Stimulated activated effector memory CD8-positive, alpha-beta T cell treated with anti-CD3 and anti-CD28 coated beads, Interleukin-12 subunit alpha, Interleukin-12 subunit beta, amount 100 ng/mL, for 72 hours (primary cell): ENCODE measurements at places on chromosomes 2 and 18.

DNA sequence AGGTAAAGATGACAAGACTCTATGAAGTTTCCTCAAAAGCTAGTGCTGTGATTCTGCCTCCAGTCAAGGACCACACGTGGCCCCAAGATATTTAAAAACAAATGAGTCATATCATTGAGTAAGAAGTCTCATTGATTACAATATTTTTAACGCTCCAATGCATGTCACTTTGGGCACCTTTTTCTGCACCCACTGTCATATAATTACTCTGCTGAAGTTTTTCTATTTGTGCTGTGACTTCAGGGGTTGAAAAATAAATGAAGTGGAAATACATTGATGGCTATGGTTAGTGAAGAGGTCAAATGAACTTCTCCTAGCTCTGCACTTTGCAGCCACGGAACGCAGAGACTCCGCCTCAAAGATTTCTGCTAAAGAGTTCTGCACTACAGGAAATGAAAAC is 344.3 kb upstream of the KYNU start:
- DNase-seq: no peak

GRCh38 chr18:8339952-8340351 is 269.3 kb upstream of the RAB12 start:
- no peak for DNase-seq

GRCh38 chr2:239005586-239005985 is 157.7 kb downstream of the TWIST2 start:
- DNase-seq: no peak

GRCh38 chr2:215828528-215829184 is 184.7 kb downstream of the MREG start:
- DNase-seq: no peak

DNA sequence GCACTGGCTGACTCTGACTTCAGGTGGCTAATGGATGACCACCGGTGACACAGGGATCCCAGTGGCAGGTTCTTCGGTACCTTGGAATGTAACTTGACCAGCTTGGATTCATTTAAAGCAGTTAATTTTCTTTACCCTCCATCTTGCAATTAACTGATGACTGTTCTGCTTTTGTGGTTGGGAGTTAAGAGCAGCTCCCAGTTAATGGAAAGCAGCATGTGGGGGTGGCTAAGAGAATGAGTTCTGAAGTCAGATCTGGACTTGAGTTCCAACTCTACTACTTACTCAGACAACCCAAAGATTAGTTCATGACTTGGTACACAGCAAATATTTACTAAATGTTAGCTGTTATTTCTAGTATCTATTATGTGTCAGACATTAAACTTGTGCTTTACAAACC is 58.5 kb downstream of the FAM228A start:
- DNase-seq: no peak

- no peak for DNase-seq
Measured at GRCh38 chr2:231017231-231017598, 20.1 kb upstream of the C2orf72 start.

DNA sequence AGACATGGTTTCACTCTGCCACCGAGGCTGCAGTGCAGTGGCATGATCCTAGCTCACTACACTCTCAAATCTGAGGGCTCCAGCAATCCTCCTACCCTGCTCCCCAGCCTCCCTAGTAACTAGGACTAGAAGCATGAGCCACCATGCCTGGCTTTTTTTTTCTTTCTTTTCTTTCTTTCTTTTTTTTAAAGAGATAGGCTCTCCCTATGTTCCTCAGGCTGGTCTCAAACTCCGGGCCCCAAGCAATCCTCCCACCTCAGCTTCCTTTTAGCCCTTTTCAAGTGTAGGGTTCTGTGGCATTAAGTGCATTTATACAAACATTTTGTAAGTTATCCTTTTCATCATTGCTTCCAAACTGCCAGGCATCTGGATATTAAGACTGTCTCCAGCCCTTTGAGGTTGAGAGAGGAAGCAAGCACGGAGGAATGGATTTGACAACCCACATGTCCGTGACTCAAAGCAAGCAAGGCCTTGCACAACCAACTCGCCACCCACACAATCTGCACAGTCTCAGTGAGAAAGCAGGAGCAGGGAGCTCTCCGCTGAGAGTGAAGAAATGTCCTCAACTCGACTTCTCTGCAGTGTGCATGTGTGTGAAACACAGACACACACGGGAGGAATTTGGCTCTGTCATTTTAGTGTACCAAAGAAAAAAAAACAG is 65.6 kb downstream of the ATP8B1 start:
- no peak for DNase-seq

DNA sequence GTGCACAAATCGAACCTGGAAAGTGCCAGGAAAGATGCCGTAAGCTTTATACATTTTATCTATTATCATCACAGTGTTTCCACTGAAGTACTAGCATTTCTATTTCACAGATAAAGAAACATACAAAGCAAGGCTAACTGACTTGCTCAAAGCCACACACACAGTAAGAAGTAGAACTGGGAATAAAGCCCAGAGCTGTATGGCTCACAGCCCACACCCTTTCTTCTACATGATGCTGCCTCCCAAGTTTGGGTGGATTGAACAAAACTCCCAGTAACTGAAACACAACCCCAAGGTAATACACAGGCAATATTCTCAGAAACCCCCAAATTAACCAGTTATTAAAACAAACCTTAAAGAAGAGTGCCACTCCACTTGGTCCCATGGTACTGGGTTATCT is 11.2 kb downstream of the SAP130 start:
- no peak for DNase-seq

DNA sequence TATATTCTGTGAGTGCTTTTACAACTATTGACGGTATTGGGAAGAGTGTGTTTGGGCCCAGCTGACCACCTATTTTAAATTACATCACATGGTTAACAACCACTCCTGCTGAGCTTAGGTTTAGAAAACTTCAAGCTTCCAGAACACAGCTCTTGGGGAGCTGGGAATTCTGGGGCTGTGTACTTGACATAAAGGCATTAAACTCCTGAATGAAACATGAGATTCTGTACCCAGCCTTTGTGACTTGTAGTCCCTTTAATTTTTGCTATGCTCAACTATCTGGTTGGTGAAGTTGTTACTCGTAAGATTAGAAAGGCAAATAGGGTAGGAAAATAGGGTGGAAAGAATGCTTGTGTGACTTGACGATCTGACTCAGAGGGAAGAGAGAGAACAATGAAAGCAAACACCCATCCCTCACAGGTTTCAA is 66.9 kb downstream of the LTBP1 start:
- DNase-seq: no peak

- no peak for DNase-seq
Measured at GRCh38 chr18:13268158-13269012, 49.8 kb downstream of the LDLRAD4 start.

- DNase-seq: no peak
Measured at GRCh38 chr2:103161456-103162289, 399.8 kb downstream of the TMEM182 start.

DNA sequence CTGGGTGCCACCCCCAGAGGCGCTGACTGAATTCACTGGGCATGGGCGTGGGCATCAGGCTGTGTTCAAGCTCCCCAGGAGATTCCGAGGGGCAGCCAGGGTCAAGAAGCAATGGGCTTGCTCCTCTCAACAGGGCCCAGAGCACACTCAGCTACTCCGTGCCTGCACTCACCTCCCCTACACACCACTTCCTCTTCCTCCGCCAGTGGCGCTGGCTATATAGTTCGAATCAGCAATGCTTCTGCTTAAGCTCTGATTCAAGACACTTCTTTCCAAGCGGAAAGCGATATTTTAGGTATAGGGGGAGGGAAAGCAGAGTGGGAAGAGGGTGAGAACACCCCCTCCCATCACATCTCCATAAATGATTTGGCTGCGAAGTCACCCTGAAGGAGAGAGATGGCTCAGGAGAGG is 42.1 kb downstream of the CRACDL start:
- DNase-seq: no peak

- no peak for DNase-seq
Measured at GRCh38 chr2:44866152-44866551, 75.3 kb upstream of the SIX3 start.

- no peak for DNase-seq
Measured at GRCh38 chr2:70516596-70516995, 37.0 kb downstream of the TGFA start.

GRCh38 chr2:138503087-138503442 is 1.5 kb downstream of the SPOPL start:
- no peak for DNase-seq

DNA sequence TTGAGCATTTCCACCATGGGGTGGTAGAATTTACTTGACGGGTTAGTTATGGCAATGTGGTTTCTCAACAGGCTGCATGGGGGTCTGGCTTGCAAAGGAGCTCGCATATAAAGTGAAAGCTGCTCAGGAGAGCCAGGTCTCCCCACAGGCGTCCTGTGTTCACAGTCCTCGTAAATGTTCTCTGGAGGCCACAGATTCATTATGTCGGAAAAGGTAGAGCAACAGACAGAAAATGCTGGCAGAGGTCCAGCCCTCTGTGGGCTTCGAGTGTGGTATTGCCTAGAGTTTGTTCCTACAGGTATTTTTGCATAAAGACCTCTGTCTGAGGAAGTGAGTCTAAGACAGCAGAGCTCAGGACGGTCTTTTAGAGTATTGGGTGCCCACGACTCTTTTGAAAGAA is 96.4 kb downstream of the CDCA7 start:
- no peak for DNase-seq

DNA sequence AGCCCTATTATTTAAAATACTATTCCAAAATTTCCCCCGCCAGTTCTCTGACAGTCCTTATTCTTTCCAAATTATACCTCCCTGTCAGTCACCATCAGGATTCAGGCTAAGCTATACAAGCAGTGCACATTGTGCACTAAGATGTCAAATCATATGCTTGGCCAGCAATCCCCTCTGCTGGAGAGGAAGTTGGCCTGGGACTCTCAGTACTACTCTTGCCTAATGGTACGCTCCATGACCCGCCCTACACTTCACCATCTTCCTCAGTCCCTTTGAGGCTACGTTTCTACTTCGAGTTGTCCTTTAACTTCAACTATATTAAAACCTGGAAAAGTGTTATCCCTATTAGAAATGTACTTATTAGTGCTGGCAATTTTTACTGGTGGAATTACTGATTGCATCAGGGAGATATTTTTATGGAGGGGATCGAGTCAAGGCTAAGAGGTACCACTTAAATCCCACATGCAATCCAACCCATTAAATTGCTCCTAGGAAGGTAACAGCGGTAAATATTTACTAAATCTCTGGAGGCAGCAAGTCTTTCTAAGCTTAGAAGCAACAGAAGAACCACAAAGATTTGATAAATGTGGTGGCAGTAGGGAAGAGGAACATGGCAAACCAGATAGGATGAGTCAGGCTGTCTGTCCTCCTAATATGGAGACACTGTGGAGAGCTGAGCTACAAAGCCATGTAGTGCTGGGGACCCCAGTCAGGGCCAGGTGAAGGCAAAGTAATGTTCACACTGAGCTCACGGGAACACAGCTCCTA is 2.7 kb downstream of the USP40 start:
- no peak for DNase-seq

DNA sequence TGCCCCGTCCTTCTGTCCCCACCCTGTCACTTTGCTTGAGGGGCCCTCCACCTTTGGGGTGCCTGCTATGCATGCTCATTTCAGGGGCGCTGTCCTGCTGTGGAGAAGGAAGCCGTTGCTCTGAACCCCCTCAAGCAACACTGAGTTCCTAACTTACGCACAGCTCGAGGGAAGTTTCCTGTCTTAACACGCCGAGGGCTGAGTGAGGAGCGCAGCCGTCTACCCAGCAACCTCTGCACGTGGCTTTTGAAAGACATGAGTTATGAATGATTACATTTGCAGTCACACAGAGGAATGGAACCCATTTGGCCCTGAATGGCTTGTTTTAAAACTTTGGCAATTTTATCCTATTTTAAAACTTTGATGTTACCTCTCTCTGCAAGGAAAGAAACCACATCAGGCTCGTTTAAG is 14.0 kb downstream of the RAMP1 start:
- DNase-seq: no peak

GRCh38 chr2:117888897-117889296 is 74.4 kb downstream of the DDX18 start:
- no peak for DNase-seq

DNA sequence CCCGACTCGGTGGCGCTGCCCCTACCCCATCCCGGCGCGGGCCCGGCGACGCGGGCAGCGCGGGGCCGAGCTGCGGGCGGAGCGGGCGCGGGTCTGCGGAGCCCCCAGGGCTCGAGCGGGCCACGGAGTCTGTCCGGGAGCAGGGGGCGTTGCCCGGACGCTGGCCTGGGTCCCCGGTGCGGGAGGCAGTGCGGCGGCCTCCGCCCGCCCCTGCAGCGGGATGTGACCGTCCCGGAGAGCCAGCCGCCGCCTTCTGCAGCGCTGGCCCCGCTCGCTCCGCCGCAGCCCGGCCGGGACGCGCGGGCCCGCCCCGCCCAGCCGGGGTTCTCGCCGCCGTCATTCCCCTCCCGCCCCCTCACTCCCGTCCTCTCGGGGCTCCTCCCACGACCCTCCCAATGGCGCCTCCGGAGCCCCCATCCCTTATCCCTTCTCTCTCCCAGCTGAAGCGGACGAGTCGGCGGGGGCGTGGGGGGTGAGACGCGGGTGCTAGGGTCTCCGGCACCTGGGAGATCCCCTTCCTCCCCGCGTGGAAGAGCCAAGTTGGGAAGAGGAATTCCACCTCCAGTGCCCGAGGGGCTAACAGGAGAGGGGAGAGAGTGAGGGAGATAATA is at the start of gene FNDC4:
Gene FNDC4 (minus strand): TSS at position 257 of the 611 bp plus-strand sequence. CDS start 521 bp downstream, outside the sequence.
- DNase-seq: no peak

DNA sequence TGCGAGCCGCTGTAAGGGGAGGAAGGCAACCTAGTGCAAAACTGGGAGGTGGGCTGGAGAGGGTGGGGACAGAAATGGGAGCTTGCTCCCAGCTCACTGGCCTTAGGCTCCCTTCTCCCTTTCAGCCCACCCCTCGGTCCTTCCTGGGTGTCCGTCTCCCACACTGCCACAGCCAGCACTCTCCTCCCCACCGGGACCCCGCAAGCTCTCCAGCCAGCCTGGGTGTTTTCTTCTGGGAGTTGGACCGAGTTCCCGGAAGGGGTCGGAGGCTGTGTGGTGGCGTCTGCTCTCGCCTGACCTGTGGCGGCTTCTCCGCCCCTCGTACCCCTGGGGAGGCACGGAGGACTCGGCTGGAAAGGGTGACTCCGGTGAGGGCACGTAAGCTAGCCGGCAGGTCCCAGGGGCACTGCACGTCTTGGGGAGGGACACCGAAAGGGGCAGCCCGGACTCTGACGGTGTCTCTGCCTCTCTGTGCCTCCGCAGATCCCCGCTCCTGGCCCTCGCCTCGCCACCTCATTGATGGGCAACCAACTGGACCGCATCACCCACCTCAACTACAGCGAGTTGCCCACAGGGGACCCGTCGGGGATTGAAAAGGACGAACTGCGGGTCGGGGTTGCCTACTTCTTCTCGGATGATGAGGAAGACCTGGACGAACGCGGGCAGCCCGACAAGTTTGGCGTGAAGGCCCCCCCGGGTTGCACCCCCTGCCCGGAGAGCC is 1.1 kb downstream of the LRATD1 start:
- no peak for DNase-seq

GRCh38 chr2:156394033-156394741 is 42.0 kb upstream of the GPD2 start:
- no peak for DNase-seq

GRCh38 chr18:37665346-37665745 is 99.7 kb upstream of the CELF4 start:
- DNase-seq: no peak

GRCh38 chr18:74278058-74278457 is 13.7 kb downstream of the CYB5A start:
- no peak for DNase-seq

GRCh38 chr2:23384551-23385343 is at the start of gene KLHL29:
Gene KLHL29, plus strand, starts transcription at chr2:23385179. Its CDS starts 177,018 bp downstream, at chr2:23562197.
- no peak for DNase-seq

- DNase-seq: no peak
Measured at GRCh38 chr2:239789711-239790110, 235.4 kb downstream of the NDUFA10 start.
